ENCODE measurements at places on chromosomes 11 and 22. TPM values are rescaled to one million over a fixed set of nuclear protein-coding genes. Genes with fewer than 3 reads are reported as not detected.

GRCh38 chr11:74037309-74037708 is 28.4 kb upstream of the UCP3 start:
- no peak for DNase-seq

DNA sequence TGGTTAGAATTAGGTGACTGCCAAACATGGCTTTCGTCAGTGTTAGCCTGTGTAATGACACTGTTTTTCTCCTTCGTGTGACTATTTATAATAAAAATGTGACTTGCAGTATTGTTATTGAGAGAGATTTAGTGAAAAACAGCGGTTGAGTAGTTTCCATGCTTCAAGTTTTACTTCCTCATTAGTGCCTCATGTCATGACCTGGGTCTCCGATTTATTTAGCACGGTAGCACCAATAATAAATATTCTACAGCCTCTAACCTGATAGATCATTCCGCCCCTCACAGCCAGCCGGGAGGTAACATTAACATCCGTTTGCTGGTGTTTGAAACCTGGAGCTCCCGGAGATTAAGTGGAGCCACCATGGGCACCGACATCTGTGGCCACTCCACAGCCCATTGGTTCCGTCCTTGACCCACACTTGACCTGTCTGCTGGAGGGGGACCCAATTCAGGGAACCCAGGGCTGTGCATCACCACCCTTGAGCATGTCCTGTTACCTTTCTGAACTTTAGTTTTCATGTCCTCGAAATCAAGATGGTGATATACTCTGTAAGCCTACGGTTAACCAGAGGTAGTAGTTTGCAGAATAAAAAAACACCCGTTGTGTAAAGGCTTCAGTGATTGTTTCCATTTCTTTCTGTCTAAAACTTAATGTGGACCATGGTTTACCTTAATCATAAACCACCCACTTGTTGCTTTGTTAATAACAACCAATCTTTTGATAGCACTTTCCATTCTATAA is 104.1 kb downstream of the ATXN10 start:
- DNase-seq = no peak

DNA sequence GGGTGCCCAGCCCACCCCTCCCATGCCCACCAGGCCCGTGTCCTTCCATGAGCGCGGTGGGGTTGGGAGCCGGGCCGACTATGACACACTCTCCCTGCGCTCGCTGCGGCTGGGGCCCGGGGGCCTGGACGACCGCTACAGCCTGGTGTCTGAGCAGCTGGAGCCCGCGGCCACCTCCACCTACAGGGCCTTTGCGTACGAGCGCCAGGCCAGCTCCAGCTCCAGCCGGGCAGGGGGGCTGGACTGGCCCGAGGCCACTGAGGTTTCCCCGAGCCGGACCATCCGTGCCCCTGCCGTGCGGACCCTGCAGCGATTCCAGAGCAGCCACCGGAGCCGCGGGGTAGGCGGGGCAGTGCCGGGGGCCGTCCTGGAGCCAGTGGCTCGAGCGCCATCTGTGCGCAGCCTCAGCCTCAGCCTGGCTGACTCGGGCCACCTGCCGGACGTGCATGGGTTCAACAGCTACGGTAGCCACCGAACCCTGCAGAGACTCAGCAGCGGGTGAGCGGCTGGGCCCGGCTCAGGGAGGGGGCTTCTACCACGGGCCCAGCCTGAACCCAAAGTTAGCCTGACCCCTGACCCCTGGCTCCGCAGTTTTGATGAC is 3.0 kb downstream of the PKP3 start:
- no peak for DNase-seq

DNA sequence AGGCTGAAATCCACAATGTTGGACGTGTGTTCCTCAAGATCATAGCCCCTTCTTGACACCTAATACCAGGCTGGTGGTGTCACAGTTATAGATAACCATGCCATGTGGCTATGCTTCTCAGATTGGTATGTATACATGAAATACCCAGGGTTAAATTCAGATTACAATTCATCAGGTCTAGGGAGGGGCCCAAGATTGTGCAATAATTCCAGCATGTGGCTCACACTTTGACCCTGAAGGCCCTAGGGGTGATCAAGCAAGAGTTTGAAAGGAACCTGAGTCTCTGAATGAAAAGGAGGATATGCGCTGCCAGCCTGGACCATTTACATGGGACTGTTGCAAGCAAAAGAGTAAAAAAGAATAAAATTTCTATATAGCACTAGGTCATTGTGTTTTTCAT is 7.4 kb downstream of the OR4C6 start:
- DNase-seq = no peak

- DNase-seq = no peak
These were observed 193.6 kb downstream of the AASDHPPT start for GRCh38 chr11:106271086-106271485.

DNA sequence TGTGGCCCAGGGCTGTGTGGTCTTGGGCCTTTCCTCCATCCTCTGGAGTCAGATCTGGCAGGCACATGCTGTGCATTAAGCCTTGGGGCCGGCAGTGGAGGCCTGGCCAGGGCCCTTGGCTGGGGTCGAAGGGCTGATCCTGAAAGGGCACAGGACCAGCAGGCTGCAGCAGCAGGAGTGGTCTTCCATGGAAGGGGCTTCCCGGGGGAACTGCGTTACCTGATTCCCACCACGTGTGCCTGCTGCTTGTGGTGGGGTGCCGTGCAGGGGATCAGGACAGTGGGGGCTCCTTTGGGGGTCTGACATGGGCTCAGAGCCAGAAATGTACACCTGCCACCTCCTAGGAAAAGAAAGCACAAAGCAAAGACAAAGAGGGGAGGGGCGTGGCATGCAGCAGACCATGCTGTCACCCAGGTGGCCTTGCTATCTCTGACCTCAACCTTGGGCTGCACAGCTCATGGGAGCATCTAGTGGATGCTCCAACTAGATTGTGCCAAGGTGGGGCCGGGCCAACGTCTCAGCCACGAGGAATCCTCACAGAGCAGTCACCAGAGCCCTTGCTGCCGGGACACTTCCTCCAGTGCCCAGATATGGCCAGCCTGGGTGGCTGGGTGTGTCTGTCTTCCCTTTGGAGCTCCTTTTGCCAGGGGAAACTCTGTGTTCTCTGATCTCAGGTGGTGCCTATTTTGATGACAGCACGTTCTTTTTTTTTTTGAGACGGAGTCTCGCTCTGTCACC is 17.9 kb upstream of the YPEL1 start:
- no peak for DNase-seq

DNA sequence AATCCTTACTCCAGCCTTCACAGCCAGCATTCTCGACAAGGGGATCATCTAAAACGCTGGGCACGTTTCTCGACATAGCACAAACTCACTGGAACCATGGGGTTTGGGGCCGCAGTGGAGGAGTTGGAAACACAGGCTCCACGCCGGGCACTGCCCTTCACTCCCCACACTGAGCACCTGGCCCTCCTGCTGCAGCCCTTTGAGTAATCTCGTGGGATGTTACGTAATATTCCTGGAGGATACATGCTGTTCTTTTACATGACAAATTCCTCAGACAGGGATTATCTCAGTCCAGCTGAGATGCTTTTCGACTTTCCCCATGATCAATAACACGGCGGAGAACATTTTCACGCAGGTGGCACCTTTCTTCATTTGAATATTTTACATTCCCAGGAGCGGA is 408.0 kb downstream of the SHANK2 start:
- DNase-seq = no peak

DNA sequence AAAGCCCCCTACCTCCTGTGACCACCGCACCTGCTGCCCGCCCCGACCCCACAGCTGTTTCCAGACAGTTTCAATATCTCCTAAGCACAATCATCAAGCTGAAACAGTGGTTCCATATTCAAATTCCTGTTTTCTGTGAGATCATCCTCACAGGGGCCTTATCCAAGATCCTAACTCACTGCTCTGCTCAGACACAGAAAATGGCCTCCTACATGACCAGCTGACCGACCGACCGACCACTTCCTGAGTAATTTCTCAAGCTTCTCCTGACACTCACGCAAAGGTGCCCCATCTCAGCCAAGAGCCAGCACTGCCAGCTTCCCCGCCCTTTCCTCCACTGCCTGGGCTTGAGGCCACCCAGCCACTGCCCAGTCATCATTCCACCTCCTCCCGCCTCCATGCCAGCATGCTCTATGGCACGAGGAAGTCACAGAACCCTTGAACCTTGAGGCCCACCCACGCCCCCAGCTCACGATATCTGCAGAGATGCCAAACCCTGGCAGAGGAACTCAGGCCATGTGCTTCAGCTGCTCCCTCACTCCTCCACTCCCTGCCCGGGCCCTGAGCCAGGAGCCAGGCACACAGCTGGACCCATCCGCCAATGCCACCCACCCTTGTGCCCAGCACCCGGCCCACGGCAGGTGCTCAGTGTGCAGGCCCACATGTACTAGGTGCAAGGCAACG is 14.0 kb downstream of the KIAA0930 start:
- no peak for DNase-seq

TOB2 gene
- 47.2 TPM for total RNA-seq

OR51B4 gene
- total RNA-seq = not detected

OR5F1 gene
- not detected for total RNA-seq

THY1 gene
- total RNA-seq = 515 TPM
